ENCODE measurements at places on chromosomes 3 and 15.

GRCh38 chr3:16270855-16271254 lies 5.8 kb downstream of the OXNAD1 start:
- H3K27ac ChIP-seq = no peak overlapping the region
- DNase-seq = no peak
- no peaks in the 10 kb centered on the region for H3K27me3 ChIP-seq
- H3K4me3 ChIP-seq = no peak overlapping the region
- peaks cover 31% of the 10 kb centered on the region for H3K4me1 ChIP-seq

GRCh38 chr3:58792921-58793451 lies 126.4 kb upstream of the FAM3D start:
- peaks cover 5% of the 10 kb centered on the region for H3K27me3 ChIP-seq
- no peak overlapping the region for H3K27ac ChIP-seq
- H3K36me3 ChIP-seq = no peaks in the 10 kb centered on the region
- DNase-seq = no peak
- peaks cover 3% of the 10 kb centered on the region for H3K4me1 ChIP-seq
- H3K4me3 ChIP-seq = no peak overlapping the region

DNA sequence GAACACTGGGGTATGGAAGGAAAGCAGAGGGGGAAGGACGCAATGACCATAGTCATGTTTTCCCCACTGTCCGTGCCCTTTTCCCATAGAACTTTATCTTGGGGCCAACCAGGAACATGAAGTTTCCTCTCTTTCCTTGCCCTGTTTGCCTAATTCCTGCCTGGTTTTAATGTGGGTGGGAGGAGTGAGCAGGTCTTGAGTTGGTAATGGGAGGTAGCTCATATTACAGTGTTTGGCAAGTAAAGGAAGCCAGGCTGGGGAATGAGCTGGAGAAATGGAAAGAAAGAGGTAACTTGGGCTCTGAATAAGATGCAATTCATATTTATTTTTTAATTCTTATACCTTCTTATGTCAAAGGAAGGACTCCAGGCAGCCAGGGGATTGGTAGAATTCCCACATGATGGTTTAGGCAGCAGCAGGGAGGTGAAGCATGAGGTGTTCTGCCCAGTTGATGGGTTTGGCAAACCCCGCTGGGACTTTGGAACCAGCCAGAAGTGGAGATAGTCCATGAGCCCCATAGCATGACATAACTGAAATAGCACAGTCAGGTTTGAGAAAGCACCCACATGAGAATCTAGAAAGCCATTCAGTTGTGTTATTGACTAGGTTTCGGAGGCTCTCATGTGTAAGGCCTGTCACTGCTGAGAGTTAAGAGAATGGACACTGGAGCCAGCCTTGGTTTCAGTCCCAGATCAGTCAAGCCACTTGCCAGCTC lies 60.0 kb downstream of the CCK start:
- H3K36me3 ChIP-seq = peaks cover 35% of the 10 kb centered on the region
- DNase-seq = no peak
- H3K4me3 ChIP-seq = no peak overlapping the region

DNA sequence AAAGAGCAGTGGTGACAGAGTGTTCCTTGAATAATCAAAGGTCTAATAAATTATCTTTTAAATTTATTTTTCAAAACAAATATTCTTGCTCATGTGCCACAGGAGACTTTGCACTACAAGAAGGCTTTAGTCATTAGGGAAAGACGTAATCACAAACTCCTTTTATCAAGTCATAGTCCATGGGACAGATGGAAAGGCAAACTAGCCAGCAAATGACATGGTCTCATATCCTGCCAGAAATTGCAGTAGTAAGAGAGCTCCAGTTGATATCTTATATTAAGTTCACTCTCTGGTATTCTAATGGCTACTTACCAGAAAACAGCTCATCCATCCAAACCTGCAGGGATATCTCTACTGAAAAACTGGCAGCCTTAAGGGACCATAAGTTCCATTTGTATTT lies 225.0 kb upstream of the TP63 start:
- no peaks in the 10 kb centered on the region for H3K36me3 ChIP-seq
- no peak for DNase-seq
- no peak overlapping the region for H3K27ac ChIP-seq

DNA sequence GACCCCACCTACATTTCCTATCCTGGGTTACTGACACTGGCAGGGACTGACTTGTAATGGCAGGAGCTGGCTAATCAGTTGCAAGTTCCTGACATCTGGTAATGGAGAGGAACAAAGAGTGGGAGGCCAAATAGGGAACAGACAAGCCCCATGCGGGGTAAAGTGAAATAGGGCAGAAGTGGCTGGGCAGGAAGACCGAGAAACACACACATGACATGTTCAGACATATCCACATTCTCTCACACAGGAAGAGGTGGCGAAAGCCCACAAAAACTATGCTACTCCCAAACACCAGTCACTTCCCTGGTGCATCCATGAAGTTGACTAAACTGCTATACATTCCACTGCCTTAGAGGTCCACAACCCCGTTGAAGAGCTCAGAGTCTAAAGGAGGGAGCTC lies 394.1 kb upstream of the TBL1XR1 start:
- DNase-seq = no peak
- H3K27me3 ChIP-seq = no peaks in the 10 kb centered on the region
- H3K4me1 ChIP-seq = peaks cover 55% of the 10 kb centered on the region
- no peak overlapping the region for H3K4me3 ChIP-seq

DNA sequence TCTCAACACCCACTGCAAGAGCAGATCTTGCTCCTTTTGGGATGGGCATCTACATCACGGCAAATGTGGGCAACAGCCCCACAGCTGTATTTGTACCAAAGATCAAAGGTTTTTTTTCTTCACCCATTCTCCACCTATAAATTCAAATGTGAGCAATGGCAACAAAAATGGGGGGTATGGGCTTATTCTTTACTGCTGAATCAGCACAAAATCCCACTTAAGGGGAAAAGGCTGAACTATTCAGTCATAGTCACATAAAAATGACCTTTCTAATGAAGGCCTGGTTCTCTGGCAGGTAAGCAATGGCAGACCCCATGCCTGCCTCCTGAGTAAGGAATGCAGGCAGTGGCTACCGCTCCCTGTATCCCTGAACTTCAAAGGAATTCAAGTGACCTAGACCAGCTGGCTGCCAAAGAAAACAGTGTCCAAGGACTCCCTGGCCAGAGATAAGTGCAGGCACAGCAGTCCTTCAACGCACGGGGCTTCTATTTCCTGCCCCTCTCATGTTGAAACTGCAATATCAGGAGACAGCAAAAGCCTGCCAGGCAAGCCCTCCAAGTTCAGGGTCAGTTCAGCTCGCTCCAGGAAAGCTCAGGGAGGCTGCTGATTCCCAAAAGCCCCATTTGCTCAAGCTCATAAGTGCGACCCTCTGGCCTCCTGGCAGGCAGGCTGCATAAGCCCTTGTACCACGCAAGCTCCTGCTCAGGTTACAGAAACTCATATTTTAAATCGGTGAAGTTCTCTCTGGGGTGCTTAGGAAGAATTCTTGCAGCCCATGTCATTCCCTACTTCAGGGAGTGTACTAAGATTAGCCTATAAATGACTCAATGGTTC lies 134.1 kb downstream of the PDZRN3 start:
- DNase-seq = no peak
- H3K27me3 ChIP-seq = peaks cover 20% of the 10 kb centered on the region
- no peaks in the 10 kb centered on the region for H3K4me1 ChIP-seq
- no peak overlapping the region for H3K4me3 ChIP-seq

DNA sequence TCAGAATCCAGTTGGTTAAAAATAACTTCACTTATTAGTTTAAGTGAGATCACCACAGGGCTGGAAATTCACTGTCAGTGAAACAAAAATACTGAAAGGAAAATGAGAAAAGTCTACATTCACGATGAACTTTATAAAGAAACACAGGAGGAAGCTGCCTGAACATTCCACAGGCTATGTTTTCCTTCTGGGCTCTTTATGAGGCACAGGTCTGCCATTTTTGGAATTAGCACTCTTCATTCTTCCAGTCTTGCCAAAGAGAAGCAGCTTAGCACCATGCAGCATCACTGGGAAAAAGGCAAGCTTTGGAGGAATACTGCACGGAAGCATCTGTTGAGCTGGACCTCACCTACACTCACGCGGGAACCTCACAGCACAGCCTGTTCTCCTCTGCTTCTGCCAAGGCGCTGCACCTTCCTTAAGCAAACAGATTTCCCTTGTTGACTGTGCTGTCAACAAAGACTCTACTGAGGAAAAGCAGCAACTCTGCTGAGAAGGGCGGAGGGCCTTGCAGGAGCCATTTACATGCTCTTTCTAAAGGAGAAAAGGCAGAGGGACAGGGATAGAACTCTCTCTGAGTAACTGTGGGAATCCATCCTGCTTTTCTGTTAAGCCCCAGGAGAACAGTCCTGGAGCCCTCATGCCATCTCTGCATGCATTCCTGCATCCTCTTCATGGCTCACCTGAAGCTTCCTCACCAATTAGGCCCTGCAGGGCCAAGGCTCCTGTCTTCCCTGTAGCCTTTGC lies 15.7 kb downstream of the SUSD5 start:
- H3K27me3 ChIP-seq = peaks cover 5% of the 10 kb centered on the region
- H3K36me3 ChIP-seq = no peaks in the 10 kb centered on the region
- no peak overlapping the region for H3K27ac ChIP-seq

- no peak overlapping the region for H3K4me3 ChIP-seq
- no peaks in the 10 kb centered on the region for H3K27me3 ChIP-seq
- H3K4me1 ChIP-seq = peaks cover 3% of the 10 kb centered on the region
Measured at GRCh38 chr3:197706658-197707057, 30.0 kb downstream of the RUBCN start.

DNA sequence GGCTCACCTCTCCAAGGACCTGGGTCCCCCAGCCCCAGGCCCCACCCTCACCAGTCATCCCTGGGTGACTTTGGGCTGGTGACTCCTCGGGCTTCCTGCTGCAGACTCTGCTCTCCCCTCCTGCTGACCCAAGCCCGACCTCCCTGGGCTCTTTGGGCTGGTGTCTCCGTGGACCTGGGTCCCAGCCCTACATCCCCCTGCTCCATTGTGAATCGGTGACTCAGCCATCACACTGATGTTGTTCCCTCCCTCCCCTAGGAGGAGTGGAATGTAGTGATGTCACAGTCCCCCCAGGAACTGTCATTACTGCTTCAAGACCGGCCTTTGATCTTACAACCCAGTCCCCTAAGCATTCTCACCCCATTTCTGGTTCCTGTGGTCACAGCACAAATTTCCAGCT lies 83.7 kb downstream of the ADAMTS7 start:
- H3K27me3 ChIP-seq = peaks cover 2% of the 10 kb centered on the region
- H3K4me1 ChIP-seq = no peaks in the 10 kb centered on the region
- no peak overlapping the region for H3K27ac ChIP-seq
